Prostate gland (tissue), 2 donors: ENCODE measurements at places on chromosomes 3 and 15.

GRCh38 chr15:96035635-96036034 is 294.9 kb upstream of the NR2F2 start:
- no peak for DNase-seq

DNA sequence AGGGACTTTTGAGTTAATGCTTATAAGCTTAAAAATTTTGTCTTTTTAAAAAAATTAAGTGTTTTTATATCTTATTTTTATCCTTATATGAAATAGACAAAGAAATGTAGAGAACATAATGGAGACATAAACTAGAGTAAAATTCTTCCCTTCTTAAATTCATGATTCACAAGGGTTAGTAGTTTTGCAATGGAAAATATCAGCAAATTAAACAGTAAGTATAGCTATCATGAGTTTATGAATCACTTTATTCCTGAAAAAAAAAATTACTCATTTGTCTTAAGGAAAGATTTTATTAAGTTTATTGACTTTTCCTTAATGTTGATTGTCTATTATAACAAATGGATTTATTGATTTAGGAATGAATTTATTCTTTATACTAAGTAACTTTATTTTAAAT is 4.3 kb downstream of the ATP6V1A start:
- DNase-seq, result no peak

DNA sequence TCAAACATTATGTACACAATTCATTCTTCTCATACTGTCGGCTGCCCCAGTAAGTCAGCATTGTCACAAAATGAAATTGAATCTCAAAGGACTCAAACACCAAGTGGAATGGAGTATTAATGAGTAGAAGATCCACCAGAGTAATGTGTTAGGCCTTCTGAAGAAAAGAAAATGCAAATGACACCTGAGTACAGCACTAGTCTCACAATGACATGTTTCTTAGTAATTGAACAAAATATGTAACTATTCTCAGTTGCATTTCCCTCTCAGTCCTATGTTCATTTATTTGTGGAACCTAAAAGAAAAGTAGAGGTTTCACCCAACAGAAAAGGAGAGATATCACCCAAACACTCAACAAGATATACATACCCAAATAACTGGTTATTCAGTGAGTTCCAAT is 283.9 kb upstream of the THBS1 start:
- no peak for DNase-seq

GRCh38 chr3:89402051-89402450 is 294.6 kb downstream of the EPHA3 start:
- no peak for DNase-seq

DNA sequence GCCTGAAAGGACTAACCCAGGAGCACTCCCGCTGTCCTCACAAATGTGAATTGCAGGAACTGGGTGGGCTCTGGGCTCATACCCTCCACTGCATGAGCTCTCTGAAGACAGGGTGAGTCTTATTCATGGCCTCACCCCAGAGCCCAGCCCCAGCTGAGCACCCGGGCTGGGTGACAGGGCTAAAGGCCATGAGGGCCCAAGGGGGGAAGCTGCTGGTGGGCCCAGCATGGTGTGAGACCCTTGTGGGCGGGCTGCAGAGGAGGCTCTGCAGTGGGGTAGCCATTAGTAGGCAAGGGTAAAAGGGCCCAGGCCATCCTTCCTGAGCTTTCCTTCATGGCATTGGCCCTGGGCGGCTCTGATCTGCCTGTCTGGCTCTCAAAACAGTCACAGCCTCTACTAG is 30.3 kb downstream of the SRPRB start:
- DNase-seq, result no peak

- no peak for DNase-seq
Observed at GRCh38 chr3:83873550-83873949, 1085.2 kb upstream of the CADM2 start.

- DNase-seq, result no peak
Observed at GRCh38 chr3:129045675-129046036, 14.9 kb upstream of the GP9 start.

GRCh38 chr3:13543253-13543652 is 5.7 kb upstream of the FBLN2 start:
- no peak for DNase-seq
